ENCODE measurements at places on chromosomes 2 and 18.

DNA sequence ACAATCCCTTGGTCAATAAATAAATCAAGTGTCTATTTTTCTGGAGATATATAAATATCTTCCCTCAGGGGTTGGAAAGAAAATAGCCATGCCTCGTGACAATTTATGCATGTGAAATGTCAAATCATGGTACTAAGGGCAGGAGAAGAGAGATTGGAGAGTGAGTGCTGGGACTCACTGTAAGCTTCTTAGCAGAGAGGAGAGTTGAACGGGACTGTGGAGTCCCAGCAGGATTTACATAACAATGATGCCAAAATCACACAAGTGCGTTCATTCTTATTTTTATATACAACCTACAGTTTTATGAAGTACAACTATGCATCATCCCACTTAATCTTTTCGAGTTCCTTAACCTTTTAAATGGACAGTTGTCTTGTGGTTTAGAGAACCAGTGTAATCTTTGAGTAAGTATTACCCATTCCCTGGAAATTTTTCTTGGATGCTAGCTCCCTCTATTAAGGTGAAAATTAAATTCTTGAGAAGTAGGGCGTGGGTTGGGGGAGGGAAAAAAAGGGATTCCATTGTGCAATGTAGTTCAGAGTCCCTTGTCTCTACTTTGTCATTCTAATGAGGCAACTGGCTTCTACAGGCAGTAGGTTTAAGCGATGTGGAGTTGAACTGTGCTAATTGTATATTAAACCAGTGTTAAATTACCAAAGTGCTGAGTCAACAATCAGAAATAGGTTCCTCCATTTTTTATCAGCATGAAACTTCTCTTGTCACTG, 143.6 kb upstream of the EPHA4 start:
- H3K27me3 ChIP-seq, result no peaks in the 10 kb centered on the region
- no peak overlapping the region for H3K27ac ChIP-seq
- no peaks in the 10 kb centered on the region for H3K36me3 ChIP-seq

GRCh38 chr2:26016012-26016705, 17.7 kb upstream of the RAB10 start:
- no peak overlapping the region for H3K4me3 ChIP-seq
- no peaks in the 10 kb centered on the region for H3K27me3 ChIP-seq
- H3K27ac ChIP-seq, result no peak overlapping the region
- H3K4me1 ChIP-seq, result no peaks in the 10 kb centered on the region
- DNase-seq, result no peak

GRCh38 chr18:34128436-34128835, 96.3 kb downstream of the NOL4 start:
- no peaks in the 10 kb centered on the region for H3K27me3 ChIP-seq
- H3K4me3 ChIP-seq, result no peak overlapping the region
- no peaks in the 10 kb centered on the region for H3K4me1 ChIP-seq
- DNase-seq, result no peak
- no peaks in the 10 kb centered on the region for H3K36me3 ChIP-seq

DNA sequence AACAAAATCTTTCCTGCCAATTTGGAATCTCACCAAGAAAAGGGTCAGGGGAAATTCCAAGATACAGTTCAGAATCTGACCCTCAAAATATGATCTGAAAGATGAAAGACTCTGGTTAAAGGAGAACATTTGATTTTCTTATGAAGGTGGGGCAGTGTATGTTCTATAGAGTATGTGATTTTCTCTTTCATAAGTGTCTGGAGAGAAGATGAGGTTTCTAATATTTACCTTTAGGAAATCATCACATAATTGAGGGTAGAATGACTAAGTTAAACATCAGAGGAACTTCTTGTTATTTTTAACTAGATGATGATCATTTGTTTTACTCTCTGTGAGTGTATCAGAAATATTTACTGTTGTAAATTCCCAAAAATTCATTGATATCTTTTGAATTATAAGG, 27.8 kb upstream of the MBOAT2 start:
- DNase-seq, result no peak
- no peaks in the 10 kb centered on the region for H3K4me1 ChIP-seq

DNA sequence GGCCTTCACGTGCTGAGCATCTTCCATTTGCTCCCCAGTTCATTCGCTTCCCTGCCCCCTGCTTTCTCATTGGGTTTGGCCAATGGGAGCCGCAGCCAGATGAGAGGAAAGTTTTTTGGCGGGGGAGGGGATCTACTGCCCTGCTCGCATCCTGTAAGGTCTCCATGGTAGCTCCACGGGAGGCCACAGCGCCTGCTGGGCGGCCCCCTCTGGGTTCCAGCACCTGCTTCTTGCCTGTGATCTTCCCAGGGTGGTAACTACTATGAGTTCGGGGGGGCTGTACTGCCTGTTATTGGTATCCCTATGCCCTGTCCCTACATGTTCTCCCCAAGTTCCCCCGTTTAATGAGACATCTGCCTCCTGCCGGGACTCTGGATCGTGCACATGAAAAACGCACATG, 57.2 kb downstream of the INPP5D start:
- H3K27ac ChIP-seq, result no peak overlapping the region
- H3K4me3 ChIP-seq, result no peak overlapping the region
- no peaks in the 10 kb centered on the region for H3K27me3 ChIP-seq
- H3K36me3 ChIP-seq, result peaks cover 27% of the 10 kb centered on the region

DNA sequence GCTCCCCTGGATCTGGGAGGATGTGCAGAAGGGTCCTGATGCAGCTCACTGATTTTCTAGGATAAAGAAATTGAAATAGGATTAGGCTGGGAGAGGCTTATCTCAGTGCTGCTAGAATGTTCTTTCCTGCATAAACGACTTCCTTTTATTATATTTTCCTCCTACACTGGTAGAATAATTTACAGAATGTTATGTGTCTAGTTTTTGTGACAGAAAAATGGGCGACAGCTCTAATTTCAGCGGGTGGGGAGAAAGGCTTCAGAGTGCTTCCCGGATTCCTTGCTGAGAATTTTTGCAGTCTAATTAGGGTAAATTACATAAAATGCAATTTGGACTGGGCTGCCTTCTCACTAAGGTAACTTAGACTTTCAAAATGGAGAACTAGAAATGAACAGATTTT, 66.2 kb downstream of the SKA1 start:
- no peak overlapping the region for H3K27ac ChIP-seq
- H3K4me3 ChIP-seq, result no peak overlapping the region
- H3K27me3 ChIP-seq, result no peaks in the 10 kb centered on the region
- DNase-seq, result no peak

- DNase-seq, result no peak
- no peaks in the 10 kb centered on the region for H3K4me1 ChIP-seq
- H3K36me3 ChIP-seq, result no peaks in the 10 kb centered on the region
- H3K27me3 ChIP-seq, result no peaks in the 10 kb centered on the region
- no peak overlapping the region for H3K4me3 ChIP-seq
- H3K27ac ChIP-seq, result no peak overlapping the region
Observed at GRCh38 chr2:168293766-168294165, 46.4 kb upstream of the STK39 start.

GRCh38 chr2:1521191-1521877, 108.1 kb downstream of the TPO start:
- no peak overlapping the region for H3K27ac ChIP-seq
- no peak for DNase-seq
- H3K36me3 ChIP-seq, result no peaks in the 10 kb centered on the region
- H3K4me3 ChIP-seq, result no peak overlapping the region
- no peaks in the 10 kb centered on the region for H3K27me3 ChIP-seq
- peaks cover 15% of the 10 kb centered on the region for H3K4me1 ChIP-seq

GRCh38 chr2:160730296-160730995, 236.8 kb upstream of the RBMS1 start:
- no peaks in the 10 kb centered on the region for H3K36me3 ChIP-seq
- no peaks in the 10 kb centered on the region for H3K27me3 ChIP-seq
- no peak for DNase-seq
- no peak overlapping the region for H3K4me3 ChIP-seq

- no peaks in the 10 kb centered on the region for H3K36me3 ChIP-seq
- no peaks in the 10 kb centered on the region for H3K27me3 ChIP-seq
- H3K4me3 ChIP-seq, result no peak overlapping the region
Observed at GRCh38 chr2:28250006-28250405, 142.7 kb upstream of the FOSL2 start.

DNA sequence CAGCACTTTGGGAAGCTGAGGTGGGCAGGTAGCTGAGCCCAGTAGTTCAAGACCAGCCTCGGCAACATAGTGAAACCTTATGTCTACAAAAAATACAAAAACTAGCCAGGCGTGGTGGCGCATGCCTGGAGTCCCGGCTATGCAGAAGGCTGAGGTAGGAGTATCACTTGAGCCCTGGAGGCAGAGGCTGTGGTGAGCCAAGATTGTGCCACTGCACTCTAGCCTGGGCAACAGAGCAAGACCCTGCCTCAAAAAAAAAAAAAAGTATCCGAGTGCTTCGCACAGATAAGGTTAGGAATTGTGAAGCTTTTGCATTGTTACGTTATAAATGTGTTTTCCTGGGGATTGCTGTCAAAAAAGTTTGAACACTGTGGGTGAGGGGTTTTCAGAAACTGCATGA, 4.1 kb downstream of the CTDSP1 start:
- H3K4me3 ChIP-seq, result no peak overlapping the region
- no peaks in the 10 kb centered on the region for H3K27me3 ChIP-seq
- H3K36me3 ChIP-seq, result peaks cover 22% of the 10 kb centered on the region
- peaks cover 50% of the 10 kb centered on the region for H3K4me1 ChIP-seq
- H3K27ac ChIP-seq, result no peak overlapping the region

DNA sequence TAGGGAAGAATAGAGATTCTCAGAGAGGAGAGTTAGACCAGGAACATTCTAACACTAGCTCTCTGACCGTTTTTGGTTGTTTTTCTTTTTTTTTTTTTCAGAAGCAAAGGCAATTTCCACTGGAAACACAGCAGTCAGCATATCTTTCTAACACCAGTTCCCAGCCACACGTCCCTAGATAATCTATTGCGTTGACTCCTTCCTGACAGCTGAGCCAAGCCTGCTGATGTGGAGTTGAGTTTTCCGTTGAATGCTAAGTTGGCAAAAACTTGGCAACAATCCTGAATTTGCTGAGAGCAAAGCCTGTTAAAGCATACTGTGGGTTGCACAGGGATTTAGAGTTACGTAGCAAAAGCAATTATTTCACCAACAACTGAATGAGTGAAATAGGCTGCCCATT, 19.3 kb downstream of the GAD1 start:
- H3K27me3 ChIP-seq, result peaks cover 2% of the 10 kb centered on the region
- H3K27ac ChIP-seq, result no peak overlapping the region
- DNase-seq, result no peak
- H3K4me1 ChIP-seq, result no peaks in the 10 kb centered on the region
- no peak overlapping the region for H3K4me3 ChIP-seq
- no peaks in the 10 kb centered on the region for H3K36me3 ChIP-seq

DNA sequence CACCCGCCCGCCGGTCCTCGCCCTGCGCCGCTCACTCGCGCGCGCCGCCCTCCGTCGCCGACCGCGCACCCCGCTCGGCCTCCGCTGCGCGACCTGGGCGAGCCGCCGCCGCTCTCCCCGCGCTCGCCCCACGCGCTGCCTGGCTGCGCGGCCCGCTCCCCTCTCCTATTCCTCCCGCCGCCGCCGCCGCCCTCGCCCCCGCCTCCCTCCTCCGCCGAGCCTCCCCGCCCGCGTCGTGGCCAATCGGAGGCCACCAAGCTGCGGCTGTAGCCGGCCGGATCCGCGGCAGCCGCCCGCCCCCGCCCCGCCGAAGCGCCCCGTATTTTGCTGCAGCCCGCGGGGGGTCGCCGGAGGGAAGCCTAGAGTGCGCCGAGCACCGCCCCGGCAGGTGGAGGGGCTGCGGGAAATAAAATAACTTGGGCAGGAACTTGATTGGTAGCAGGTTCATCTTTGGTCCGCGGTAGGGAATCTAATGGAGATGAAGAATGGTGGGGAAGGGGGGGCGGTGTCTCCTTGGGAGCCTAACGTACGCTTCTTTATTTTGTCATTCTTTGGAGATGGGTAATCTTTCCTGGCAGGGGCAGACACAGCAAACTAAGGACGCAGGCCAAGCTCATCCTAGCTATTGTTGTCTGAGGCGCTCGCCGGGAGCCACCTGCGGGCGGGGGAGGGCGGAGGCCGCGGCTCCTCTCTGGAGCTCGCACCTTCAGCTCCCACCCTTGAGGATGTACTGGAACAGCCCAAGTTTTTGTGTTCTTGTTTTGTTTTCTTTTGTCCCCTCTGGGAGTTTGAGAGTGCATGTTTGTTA, 1.1 kb upstream of the CDH2 start:
- no peaks in the 10 kb centered on the region for H3K4me1 ChIP-seq
- DNase-seq, result no peak
- H3K27ac ChIP-seq, result no peak overlapping the region

- H3K27me3 ChIP-seq, result no peaks in the 10 kb centered on the region
- no peaks in the 10 kb centered on the region for H3K36me3 ChIP-seq
- no peaks in the 10 kb centered on the region for H3K4me1 ChIP-seq
- no peak overlapping the region for H3K4me3 ChIP-seq
- H3K27ac ChIP-seq, result no peak overlapping the region
Observed at GRCh38 chr18:54558609-54559585, 32.1 kb upstream of the DYNAP start.

GRCh38 chr2:158025255-158025996, 76.2 kb upstream of the UPP2 start:
- no peaks in the 10 kb centered on the region for H3K36me3 ChIP-seq
- no peaks in the 10 kb centered on the region for H3K27me3 ChIP-seq
- no peaks in the 10 kb centered on the region for H3K4me1 ChIP-seq
- no peak for DNase-seq
- H3K27ac ChIP-seq, result no peak overlapping the region
- H3K4me3 ChIP-seq, result no peak overlapping the region

DNA sequence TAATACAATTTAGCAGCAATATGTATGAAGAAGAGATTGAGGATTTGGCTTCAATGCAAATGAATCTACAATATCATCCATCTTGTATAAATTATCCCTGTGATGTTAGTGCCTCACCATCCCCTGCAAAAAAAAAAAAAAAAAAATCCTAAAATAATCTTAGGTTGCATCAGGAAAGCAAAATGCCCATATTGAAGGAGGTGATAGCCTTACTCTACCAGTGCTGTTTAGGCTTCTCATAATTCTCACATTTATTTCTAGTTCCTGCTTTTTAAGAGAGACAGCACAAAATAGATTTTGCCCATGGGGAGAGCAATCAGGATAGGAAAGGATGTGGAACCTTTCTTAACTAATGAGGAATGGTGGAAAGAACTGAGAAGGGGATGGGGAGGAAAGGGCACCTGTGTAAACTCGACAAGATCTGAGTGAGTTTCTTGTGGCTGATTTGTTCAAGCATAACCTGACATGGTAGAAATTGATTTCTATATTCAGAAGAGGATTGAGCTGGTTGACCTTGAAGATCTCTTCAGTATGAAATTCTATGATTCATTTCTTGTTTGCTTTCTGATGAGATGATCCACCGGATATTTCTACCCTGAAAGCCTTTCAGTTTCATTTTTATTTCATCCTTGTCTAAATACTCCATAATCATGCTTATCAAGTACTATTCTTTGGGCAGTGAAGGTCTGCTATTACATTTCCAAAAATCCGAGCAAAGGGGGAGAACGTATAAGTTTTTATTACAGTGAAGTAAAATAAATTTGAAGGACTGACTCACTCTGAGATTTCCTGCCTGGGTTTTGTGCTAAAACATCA, 391.2 kb downstream of the PTPRM start:
- H3K4me3 ChIP-seq, result peak overlapping the region; percentile 47
- DNase-seq, result no peak
- peaks cover 9% of the 10 kb centered on the region for H3K4me1 ChIP-seq
- H3K36me3 ChIP-seq, result no peaks in the 10 kb centered on the region
- H3K27ac ChIP-seq, result peak overlapping the region; percentile 57

GRCh38 chr2:96507957-96508520, 2.9 kb upstream of the NEURL3 start:
- peaks cover 11% of the 10 kb centered on the region for H3K4me1 ChIP-seq
- peak overlapping the region; percentile 38 for H3K4me3 ChIP-seq
- peak; percentile 78 for DNase-seq
- H3K27ac ChIP-seq, result no peak overlapping the region
- H3K27me3 ChIP-seq, result peaks cover 4% of the 10 kb centered on the region

GRCh38 chr2:55917713-55918390, 5.7 kb downstream of the EFEMP1 start:
- DNase-seq, result no peak
- no peak overlapping the region for H3K4me3 ChIP-seq
- no peaks in the 10 kb centered on the region for H3K4me1 ChIP-seq
- H3K27me3 ChIP-seq, result no peaks in the 10 kb centered on the region
- no peaks in the 10 kb centered on the region for H3K36me3 ChIP-seq
- no peak overlapping the region for H3K27ac ChIP-seq

All from effector memory CD4-positive, alpha-beta T cell (primary cell).